ENCODE measurements at places on chromosomes 5 and 9.
A peak's percentile ranks its signal among the peaks of the same experiment; 100 is the strongest.

DNA sequence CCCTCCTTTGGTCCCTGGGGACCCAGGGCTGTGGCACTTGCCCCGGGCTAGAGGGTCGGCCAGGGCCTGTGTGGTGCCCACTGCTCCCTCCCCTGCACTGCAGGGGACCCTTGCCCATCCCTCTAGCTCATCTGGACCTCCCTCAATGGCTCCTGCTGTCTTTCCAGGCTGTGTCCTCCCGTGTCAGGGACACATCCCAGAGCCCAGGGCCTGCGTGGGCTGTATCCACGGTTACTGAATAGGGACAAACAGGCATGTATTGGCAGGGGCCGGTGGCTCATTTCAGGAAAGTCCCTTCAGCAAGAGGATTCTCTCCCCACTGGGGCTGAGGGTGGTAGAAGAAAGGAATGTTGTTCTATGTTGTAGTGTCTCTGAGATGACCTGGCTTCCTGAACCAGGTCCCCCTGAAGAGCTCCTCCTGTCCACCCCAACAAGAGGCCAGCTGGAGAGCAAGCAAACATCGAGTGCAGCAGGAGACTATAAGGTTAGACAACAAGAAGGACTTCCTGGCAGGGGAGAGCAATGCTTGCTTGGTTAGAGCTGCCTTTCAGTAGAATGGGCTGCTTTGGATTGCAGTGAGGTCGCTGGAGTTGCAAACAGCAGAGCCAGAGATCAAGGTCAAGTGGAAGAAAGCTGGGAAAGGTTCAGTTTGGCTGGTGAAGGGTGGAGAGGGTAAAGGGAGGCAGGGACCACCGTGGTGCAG, 1.0 kb upstream of the CRB2 start:
- no peak for DNase-seq

- no peak for DNase-seq
Measured at GRCh38 chr9:107710953-107711352, 221.4 kb upstream of the KLF4 start.

DNA sequence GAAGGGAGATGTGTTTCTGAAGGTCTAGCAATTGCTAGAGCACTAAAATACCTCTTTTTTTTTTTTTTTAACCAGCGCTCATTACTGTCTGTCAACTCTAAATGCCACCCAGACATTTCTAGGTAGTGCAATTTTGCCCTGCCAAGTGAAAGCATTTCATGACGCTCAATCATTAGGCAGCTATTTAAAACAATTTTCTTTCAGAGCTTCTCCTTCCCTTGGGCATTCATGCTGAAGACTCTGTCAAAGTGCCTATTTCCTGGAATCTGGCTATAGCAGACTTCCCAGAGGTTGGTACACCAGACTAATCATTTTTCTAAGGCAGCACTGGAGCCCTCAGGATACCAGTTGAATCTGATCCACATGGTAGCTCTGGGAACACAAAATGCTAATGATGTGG, 97.0 kb upstream of the ANKRD55 start:
- DNase-seq = peak; percentile 81

- DNase-seq = no peak
Measured at GRCh38 chr9:112006361-112007020, 109.9 kb downstream of the UGCG start.

DNA sequence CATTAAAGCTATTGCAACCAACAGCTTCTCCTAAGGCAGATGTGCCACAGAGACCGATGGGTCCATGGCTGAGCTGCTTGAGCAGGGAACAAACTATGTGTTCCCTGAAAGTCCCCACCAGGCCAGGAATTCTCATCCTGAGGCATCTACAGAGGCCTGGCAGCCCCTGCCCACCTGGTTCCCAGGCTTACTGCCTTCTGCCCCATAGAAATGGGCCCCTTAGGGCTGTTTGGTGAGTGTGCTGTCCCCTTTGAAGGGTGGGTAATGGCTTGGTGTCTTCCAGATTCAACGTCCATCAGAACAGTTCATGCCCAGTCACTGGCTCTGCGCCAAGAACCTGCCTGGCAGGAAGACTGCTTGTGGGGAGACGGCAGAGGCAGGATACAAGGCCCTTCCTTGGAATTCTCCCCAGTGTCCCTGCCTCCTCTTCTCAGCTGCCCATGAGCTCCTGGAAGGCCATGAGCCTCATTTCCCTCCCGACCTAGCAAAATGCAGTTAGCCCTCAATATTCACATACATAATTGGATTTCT, 3.8 kb upstream of the COL27A1 start:
- DNase-seq = no peak

- DNase-seq = peak; percentile 49
Measured at GRCh38 chr9:108473209-108474112, 382.3 kb downstream of the ACTL7B start.

- no peak for DNase-seq
Measured at GRCh38 chr5:134003817-134004625, 754 bp downstream of the VDAC1 start.

DNA sequence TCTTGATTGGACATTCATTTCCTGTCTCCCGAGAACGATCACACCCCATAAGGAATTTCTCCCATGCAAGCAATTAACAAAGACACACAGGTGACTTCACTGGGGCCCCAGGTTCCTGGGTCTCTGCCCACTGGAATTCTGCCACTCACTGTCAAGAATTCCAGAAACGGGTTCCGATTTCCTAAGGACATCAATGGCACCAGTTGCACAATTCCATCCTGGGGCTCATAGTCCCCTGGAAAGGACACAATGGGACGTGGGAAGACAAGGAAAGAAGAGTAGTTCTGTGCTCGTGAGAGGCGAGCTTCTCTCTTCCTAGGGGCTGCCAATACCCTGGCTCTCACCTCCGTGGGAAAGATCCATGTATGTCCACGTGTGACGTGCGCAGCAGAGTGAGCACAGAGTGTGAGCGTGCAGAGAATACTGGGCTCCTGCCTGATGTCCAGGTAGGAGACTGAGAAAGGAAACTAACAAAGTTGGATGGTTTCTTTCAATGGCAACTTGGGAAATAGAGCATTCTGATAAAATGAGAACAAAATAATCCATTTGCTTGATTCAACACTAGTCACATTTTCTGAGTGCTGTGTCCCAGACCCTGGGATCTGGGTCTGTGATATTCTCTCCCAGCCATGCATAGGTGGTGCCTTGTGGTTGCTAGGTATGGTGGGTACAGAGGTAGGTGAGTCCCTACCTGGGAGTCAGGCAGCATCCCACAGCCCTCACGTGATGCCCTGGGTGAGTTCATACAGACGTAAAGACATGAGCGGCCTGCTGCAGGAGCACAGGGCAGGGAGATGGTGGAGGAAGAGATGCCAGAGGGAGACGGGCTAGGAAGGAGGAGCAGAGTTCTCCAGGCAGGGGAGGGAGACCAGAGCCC, 159.8 kb downstream of the COL23A1 start:
- DNase-seq = no peak

DNA sequence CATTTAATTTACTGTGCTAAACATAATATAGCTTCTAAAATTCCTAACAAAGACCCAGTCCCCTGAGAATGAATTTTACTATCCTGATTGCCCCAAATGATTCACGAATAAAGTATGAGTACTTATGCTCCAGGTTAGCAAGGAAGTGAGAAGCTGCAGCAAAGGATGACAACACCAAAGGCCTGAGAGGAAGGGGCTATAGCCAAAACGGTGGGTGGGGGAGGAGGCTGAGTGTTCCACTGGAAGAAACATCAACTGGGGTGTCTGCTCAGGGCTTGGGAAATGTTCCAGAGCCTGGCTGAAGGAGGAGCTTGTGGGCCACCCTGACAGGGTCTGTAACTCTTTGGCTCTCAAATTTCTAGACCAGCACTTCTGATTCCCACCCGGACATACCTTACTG, 157.3 kb downstream of the ADAMTS12 start:
- DNase-seq = peak; percentile 2

DNA sequence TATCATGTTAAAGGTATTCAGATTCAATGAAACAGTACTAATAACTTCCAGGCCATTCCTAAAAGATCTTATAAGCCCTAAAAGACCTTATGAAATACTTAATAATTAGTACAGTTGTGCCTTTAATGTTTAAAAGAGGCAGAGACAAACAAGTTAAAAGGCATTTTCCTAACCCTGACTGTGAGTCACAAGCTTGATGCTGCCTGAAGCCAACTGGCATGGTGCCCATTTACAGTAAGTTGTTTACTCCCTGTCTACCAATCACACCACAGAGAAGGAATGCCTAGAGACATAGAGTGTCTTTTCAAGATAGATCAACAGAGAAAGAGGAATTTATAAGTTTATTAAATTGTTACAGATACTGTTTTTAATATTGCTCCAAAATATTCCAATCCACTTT, 47.8 kb downstream of the NR3C1 start:
- DNase-seq = peak; percentile 96

- DNase-seq = peak; percentile 19
Measured at GRCh38 chr5:153043886-153044285, 446.6 kb upstream of the GRIA1 start.

GRCh38 chr5:56685503-56686217, 129.7 kb upstream of the MAP3K1 start:
- peak; percentile 74 for DNase-seq

GRCh38 chr9:4507306-4508130, 17.2 kb downstream of the SLC1A1 start:
- DNase-seq = peak; percentile 67

- peak; percentile 72 for DNase-seq
Measured at GRCh38 chr9:130446101-130446861, 1.5 kb downstream of the ASS1 start.

DNA sequence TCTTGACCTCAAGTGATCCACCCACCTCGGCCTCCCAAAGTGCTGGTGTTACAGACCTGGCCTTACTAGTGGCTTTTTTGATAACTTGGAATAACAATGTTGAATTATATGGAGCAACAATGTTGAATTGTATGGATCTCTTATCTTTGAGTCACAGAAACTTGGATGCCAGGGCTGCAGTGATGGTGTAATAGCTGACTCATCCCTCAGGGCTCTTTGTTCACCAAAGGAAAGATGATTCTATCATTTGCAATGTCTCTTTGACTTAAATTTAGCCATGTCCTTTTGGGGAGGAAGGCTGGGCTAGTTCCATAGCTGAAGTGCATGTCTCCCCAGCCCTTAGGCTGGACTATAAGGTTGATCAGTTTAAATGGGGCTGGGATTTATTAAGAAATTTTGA, 172.3 kb downstream of the PDZD2 start:
- DNase-seq = peak; percentile 84

DNA sequence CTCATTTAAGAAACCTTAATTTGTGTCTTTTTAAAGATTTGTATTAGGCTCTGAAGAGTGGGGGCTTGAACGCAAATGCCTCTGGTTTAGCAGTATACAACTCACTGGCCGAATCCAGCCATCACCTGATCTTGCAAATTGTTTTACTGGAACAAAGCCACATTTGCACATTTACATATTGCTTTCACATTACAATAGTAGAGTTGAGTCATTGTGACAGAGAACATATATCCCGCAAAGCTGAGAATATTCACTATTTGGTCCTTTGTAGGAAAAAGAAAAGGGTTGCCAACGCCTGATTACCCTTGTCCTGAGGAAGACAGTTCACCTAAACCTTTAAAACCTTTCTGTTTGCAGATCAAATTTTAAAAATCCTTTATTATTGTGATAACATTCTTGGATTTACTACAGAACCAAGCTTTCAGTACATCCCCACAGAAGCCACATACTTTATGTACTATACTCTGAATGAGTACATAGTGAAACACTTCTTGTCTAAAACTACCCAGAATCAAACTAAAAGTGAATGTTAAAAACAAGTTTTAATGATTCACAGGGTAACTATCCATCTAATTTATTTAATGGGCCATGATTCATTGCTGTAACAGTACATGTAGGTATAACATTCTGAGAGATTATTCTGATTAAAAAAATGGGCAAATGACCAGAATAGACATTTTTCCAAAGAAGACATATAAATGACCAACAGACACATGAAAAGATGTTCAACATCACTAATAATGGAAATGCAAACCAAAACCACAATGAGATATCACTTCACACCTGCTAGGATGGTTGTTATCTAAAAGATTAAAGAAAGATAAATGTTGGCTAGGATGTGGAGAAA, 161.0 kb downstream of the SLC25A46 start:
- peak; percentile 81 for DNase-seq

DNA sequence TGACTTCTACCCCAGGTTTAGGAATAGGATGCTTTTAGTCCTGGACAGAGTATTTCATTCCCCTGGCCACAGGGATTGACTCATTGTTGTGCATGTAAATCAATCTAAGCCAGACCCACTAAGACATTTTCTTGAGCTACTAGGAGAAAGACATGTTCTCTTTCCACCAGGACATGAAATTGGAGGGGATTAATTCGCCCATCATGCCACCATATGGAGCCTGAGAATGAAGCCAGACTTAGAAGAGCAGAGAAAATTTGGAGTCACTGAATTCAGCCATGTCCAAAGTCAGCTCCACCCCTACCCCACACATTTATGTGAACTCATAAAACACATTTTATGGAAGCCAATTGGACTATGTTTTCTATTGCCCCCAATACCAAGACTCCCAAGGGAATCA, 322.5 kb downstream of the NFIB start:
- no peak for DNase-seq

DNA sequence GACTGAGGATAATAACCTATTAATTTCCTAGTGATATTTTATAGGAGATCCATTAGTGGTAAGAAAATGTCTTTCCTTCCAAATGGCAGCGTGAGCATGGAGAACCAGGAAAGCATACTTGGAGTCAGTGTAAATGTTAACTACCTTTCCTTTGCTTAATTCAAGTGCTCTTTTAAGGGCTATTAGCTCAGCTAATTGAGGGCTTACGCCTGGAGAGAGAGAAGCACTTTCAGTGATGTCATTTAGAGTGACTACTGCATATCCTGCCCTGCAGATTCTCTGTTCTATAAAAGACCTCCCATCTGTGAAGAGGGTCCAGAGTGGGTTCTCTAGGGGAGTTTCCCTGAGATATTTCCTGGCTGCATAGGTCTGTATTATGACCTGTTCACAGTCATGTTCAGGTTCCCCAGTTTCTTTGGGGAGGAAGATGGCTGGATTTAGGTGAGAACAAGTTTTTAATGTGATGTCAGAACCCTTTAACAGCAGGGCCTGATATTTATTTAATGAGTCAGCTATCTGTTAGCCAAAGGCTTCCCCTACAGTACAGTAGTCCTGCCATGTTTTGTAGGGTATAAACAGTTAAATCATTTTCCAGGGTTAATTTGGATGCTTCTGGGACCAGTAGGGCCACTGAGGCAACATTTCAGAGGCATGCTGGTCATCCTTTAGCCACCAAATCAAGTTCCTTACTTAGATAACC, 89.6 kb downstream of the TRIM36 start:
- DNase-seq = no peak

- peak; percentile 11 for DNase-seq
Measured at GRCh38 chr9:82466616-82467260, 478.2 kb downstream of the SPATA31D1 start.

GRCh38 chr5:16179511-16179935, at the start of gene MARCHF11:
Gene MARCHF11, minus strand, starts transcription at chr5:16179791. Its CDS starts 216 bp downstream, at chr5:16179575.
- DNase-seq = no peak

- peak; percentile 63 for DNase-seq
Measured at GRCh38 chr5:63211448-63212132, 633.0 kb downstream of the LRRC70 start.

DNA sequence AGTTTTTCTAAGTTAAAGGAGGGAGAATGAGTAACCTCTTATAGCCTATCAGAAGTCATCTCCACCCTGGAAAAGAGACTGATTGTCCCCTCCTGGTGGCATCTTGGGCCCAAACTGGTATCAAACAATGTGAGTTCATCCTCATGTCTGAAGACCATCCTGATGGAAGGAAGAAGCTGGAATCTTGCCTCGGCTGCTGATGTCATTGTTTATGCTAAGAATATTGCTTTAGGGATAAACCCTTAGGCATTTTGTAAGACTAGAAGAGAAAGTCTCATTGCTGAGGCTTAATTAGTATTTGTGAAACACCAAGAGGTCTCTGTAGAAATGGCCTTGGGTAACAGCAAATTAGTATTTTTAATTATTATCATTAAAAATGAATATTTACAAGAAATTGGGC, 65.7 kb upstream of the KCNN2 start:
- DNase-seq = no peak

GRCh38 chr5:57174128-57174889, 450 bp downstream of the GPBP1 start:
- DNase-seq = no peak
